Ammon's horn (tissue), 1 donor: ENCODE measurements at places on chromosomes 4 and X.

GRCh38 chr4:27008679-27009078 lies 148.0 kb downstream of the STIM2 start:
- no peak for DNase-seq

GRCh38 chr4:56768316-56768715 lies 53.2 kb downstream of the SPINK2 start:
- no peak for DNase-seq

DNA sequence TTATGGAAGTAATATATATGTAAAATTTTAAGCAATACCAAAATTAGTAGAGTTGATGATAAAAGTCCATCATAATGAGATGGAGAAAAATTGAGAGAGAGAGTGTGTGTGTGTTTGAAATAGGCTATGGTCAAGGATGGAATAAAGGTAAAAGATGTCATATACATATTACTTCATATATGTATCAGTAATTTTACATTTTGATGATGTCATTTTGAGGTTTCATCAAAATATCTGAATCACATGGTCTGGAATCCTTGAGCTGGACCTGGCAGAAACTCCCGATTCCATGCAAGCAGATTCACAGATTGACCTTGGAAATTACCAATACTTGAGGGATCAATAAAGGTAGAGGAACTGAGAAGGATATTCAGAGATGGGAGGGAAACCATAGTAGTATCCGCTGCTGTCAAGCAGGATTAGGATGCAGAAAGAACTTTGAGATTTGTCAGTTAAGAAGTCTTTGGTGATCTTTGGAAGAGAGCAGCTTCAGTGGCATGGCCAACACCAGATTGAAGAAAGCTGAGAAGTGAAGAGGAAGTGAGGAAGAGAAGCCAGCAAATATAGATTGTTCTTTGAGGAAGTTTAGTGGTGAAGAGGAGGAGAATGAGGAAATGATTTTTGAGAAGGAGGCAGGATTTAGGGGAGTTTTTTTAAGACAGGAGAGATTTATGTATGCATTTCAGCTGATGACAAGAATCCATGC lies 21.5 kb downstream of the DNAAF6 start:
- DNase-seq = peak; percentile 2

DNA sequence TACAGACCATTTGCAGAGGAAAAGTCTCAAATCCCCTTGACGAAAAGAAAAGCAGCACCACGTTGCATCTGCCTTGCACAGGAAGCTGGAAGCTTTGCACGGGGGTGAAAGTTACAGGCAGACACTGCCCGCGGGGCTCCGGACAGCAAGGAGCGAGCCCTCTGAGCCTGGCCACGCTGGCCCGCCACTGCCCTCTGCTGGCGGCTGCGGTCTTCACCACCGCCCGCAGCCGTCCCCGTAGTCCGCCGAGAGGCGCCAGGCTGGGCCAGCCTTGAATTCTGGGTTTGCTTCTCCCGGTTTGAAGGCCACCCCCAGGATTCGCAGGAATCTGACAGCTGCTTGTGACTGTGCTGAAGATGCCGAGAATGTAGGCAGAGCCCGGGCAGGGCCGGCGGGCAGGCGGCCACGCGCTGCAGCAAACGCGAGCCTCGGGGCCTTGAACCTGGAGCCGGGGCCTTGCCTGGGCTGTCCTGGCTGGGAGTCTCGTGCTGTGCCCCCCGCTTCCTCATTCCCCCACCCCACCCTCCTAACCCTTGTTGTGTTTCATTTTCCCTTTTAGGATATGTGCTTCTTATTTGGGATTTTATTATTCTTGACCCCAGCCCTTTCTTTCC lies 49.2 kb downstream of the ENPP6 start:
- DNase-seq = peak; percentile 87

DNA sequence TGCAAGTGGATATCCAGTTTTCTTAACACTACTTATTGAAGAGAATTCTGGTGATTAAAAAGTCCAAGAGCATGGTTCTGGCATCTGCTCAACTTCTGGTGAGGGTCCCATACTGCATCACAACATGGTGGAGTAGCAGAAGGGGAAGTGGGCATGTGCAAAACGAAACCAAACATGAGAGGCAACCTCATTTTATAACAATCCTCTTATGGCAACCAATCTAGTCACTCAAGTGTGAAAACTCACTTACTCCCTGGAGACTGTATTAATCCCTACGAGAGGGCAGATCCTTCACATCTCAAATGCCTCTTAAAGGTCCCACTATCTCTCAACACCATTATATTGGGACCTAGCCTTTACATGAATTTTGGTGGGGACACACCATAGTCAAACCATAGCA lies 55.4 kb upstream of the TRO start:
- no peak for DNase-seq

DNA sequence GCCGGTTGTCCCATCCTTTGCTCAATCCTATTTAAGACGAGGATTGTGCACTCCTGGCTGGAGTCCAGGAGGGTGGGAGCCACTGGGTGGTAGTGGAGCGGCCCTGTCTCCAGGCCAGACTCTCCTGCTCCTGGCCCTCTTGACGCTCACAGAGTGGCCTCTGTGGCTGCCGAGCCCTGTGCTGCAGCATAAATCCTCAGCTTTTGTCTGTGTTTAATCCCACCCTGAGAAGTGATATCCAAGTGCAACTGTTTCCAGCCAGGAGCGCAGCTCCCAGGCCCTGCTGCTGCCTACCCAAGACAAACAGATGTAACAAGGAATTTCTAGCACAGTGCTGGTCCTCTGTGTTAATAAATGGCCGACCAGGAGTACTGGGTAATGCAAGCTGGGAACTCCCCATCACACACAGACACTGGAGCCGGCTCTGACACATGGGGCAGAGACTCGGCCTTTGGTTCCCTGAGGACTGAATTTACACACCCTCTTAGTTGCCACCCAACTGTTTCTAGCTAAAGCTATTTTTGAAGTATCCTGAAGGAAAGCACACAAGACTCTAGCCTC lies 85.3 kb downstream of the GATB start:
- DNase-seq = peak; percentile 39

DNA sequence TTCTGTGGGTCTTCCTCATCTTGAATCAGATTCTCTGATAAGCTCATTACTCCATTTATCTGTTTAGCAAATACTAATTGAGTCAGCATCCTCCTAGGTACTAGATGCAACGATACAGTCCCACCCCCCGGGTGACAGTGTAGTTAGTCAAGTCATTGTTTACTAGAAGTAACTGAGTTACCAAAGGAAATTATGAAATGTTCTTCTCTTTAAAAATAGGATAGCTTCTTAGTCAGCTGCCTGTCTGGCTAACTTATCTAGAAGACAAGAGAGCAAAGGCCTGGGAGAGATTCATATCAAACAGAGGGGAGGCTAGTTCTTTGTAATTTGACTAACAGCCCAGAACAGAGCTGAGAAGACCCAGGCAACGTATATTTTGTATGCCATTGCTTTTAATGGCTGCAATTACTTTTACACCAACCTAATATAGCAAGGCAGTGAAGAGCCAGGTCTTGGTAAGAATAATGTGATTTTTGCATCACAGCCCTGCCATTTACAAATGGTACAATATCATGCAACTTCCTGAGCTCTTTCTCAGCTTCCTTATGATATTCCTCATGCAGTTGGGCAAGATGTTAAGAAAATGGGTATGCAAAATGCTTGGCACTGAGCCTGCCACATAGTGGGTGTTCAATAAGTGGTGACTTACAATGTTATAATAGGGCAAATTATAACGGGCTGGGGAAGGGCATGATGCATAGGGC lies 149.9 kb downstream of the CHIC2 start:
- no peak for DNase-seq

GRCh38 chr4:106287353-106287969 lies 28.5 kb downstream of the TBCK start:
- DNase-seq = no peak

GRCh38 chr4:128349921-128350320 lies 62.3 kb upstream of the PGRMC2 start:
- DNase-seq = no peak

- no peak for DNase-seq
Observed at GRCh38 chrX:148661035-148661434, 160.6 kb downstream of the AFF2 start.

DNA sequence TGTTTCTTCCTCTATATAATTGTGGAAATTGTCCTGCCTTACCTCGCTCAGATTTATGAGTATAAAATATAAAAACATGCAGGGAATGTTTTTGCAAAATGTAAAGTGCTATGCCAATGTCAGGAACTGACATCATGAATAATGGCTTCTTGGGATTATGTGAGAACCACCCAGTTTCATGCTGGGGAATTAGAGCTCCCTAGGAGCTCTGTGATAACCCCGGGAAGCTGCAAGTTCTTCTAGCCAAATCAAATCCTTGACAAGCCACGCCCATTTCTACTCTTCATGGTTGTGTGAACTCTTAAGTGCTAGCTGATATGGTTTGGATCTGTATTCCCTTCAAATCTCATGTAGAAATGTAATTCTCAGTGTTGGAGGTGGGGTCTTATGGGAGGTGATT lies 85.9 kb upstream of the PAK3 start:
- DNase-seq = no peak

- no peak for DNase-seq
Observed at GRCh38 chr4:154478128-154478527, 13.5 kb downstream of the DCHS2 start.

- no peak for DNase-seq
Observed at GRCh38 chrX:100085846-100086245, 324.2 kb downstream of the PCDH19 start.

DNA sequence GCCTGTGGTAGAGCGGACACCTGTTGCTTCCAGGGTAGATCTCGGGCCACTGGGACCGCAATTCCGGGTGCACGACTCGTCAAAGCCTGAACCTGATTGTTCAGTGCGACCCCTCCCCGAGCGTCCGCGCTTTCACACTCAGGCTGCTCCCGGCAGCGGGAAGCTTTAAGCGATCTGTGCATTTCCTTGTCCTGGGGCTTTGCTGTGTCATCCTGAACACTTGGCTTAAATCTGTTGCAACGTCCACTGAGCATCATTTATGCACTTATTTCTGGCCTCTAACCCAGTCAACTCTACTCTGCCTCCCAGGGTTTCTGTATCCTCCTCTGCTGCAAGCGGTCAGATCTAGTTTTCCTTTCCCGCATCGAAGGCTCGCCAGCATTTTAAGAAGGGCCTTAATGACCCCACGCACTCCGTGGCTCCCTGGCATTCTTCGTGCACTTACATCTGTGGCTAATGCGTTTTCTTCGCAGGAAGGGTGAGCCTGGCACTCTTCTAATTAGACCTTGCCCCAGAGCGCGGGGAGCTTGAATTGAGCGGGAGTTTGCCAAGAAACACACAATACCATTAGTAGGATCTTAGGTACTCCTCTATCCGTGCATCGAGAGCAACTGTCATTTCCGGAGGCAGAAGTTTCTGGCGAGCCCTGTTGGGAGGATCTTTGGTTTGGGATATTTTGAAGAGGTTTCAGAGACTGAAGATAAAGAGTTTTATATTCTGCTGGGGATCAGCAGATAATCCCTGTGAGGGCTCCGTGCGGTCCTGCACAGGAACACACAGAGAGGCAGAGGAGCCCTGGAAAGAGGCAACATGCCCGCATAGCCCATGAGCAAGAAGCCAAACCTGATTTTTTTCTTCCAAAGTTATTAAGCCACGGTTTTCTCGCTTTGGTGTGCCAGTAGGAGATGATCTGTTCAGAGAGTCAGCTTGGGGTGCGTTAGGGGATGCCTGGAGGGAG lies 654 bp upstream of the DDIT4L start:
- peak; percentile 8 for DNase-seq

GRCh38 chrX:102835504-102836146 lies 101.4 kb upstream of the RAB40AL start:
- peak; percentile 10 for DNase-seq

DNA sequence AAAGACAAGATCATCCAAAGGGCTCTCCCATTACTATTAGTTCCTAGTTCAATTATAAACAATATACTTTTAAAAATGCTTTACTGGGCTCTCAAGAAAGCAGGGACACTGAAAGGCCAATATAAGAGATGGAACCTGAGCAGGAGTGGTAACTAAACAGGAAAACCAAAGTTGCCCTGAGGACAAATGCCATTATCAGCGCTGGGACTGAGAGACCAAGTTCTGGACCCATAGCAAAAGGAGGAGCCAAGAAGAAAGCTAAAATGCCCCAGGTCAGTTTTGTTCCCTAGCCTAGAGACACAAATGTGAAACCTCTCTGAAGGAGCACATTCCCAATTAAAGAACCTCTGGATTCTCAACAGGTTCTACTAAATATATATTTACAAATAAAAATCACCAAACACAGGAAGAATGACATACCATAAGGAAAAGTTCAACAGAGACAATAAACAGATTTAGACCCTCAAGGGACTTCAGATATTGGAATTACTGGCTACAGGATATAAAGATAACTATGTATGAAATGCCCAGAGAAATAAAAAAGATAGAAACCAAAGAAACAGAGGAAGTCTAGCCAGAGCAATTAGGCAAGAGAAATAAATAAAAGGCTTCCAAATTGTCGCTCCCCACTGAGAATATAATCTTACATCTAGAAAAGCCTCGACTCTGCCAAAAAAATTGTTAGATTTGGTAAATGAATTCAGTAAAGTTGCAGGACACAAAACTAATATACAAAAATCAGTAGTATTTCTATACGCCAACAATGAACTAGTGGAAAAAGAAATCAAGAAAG lies 67.1 kb downstream of the KLHL8 start:
- DNase-seq = no peak

DNA sequence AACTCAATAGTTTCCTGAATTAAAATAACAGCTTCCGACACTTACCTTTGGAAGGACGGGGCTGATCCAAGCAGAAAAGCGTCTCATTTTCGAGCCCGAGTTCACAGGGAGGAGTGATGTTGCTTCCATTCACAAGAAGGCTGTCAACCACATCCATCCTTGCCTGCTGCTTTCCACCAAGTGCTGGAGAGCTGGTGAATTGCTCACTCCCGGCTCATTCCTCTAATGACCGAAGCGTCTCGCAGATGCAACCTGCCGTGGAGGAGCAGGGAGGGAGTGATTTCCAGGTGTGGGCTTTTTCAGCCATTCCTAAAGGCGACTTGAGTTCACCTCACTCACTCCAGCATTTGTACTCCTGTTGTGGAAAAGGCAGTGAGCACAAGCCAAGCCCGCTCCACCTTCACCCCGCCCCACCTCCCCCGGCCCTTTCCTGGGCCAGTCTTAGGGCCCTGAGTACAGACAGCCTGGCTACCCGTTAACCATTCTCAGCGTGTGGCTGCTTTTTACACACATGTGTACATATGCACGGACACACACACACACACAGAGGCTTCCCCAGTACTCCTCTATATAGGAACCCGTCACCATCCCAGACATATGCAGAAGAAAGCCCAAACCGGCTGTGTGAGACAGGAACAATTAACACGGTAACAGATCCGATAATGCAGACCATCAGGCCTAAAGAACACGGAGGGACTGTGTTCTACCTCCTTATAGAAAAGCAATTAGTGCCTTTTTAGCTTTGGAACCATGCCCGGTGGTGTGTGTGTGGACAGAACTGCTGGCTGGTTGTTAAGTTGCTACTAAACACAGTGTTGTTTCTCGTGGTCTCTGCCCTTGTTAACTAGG lies at the start of gene CCKAR:
TSS of gene CCKAR (minus strand) at position 374 of the 849 bp plus-strand sequence. CDS start at position 157, 217 bp downstream.
- no peak for DNase-seq

GRCh38 chr4:8579526-8580320 lies 469 bp upstream of the GPR78 start:
- DNase-seq = no peak

GRCh38 chr4:109998867-109999584 lies 86.3 kb downstream of the EGF start:
- peak; percentile 74 for DNase-seq
